ENCODE measurements at places on chromosomes 7 and 10. TPM values are rescaled to one million over a fixed set of nuclear protein-coding genes. Genes with fewer than 3 reads are reported as not detected.

The HOXA1 gene
- 0.77 TPM for total RNA-seq

The GPR26 gene
- total RNA-seq = not detected

The TRIM50 gene
- not detected for total RNA-seq

The OR6V1 gene
- total RNA-seq = not detected

The CAMK2B gene
- 0.30 TPM for total RNA-seq

The GHRHR gene
- not detected for total RNA-seq

The SGCE gene
- total RNA-seq = 47.1 TPM

The NME8 gene
- total RNA-seq = not detected

The ZNF365 gene
- total RNA-seq = 1.2 TPM

The TEX36 gene
- not detected for total RNA-seq

The CHAT gene
- not detected for total RNA-seq

The FRAT2 gene
- 27.5 TPM for total RNA-seq

DNA sequence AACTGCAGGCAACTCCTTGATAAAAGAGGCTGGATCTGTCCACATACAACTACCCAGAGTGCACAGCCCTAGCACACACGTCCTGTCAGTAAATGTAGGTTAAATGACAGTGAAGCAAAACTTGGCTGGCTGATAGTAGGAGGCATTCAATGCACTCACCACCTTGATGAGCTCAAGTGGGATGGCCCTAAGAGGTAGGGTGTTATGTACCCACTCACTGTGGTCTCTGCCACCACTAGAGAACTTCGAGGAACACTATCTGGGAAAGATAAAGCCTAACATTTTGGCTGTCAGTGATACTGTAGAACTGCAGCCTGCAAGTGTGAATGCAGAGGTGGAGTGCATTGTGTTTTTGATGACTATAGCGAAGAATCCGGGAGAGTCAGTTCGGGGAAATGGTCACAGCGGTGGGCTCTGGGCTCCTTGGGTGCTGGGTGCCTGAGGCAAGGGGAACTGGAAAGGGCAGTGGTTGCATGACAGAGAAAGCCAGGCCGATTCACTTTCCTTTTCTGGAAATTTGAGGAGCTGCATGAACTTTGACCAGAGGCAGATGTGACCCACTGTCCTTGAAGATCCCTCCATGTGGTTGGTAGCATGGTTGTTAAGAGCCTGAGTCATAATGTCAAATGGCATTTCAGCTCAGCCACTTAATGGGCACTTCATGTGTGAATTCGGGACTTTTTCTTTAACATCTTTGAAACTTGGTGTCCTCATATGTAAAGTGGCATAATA, 93.1 kb upstream of the ZPBP start:
- no peaks in the 10 kb centered on the region for H3K4me1 ChIP-seq
- H3K27ac ChIP-seq = no peak overlapping the region
- H3K27me3 ChIP-seq = no peaks in the 10 kb centered on the region
- H3K36me3 ChIP-seq = no peaks in the 10 kb centered on the region

DNA sequence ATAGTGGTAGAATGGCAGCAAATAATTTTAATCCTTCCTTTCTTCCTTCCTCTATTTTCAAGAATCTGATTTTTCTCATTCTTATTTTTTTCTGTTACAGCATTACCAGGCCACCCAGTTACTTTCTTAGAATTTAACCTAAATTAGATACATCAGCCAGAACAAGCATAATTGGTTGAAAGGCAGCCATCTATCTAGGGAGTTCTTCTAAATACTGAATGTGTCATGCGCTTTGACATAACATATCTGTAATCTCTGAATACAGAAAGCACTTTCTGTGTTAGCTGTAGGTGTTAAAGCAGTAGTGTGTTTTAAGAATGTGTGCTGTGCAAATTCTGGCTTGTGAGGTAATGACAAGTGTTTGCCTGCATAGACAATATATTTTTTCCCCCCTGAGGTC, 97.3 kb downstream of the BTRC start:
- no peak for DNase-seq
- no peaks in the 10 kb centered on the region for H3K27me3 ChIP-seq
- no peak overlapping the region for H3K4me3 ChIP-seq

GRCh38 chr10:121493521-121493920, 104.7 kb downstream of the FGFR2 start:
- no peaks in the 10 kb centered on the region for H3K27me3 ChIP-seq
- no peak for DNase-seq
- H3K4me1 ChIP-seq = no peaks in the 10 kb centered on the region
- H3K36me3 ChIP-seq = no peaks in the 10 kb centered on the region
- no peak overlapping the region for H3K27ac ChIP-seq
- H3K4me3 ChIP-seq = no peak overlapping the region

- no peak overlapping the region for H3K4me3 ChIP-seq
- no peaks in the 10 kb centered on the region for H3K36me3 ChIP-seq
- H3K4me1 ChIP-seq = no peaks in the 10 kb centered on the region
- H3K27me3 ChIP-seq = no peaks in the 10 kb centered on the region
- H3K27ac ChIP-seq = no peak overlapping the region
Observed at GRCh38 chr7:107638594-107638993, 22.0 kb upstream of the SLC26A4 start.

- peaks cover 16% of the 10 kb centered on the region for H3K4me1 ChIP-seq
- no peaks in the 10 kb centered on the region for H3K27me3 ChIP-seq
- H3K4me3 ChIP-seq = no peak overlapping the region
- DNase-seq = no peak
- peaks cover 91% of the 10 kb centered on the region for H3K36me3 ChIP-seq
- no peak overlapping the region for H3K27ac ChIP-seq
Observed at GRCh38 chr10:11260170-11260569, 242.5 kb downstream of the CELF2 start.

- no peak for DNase-seq
- H3K4me3 ChIP-seq = no peak overlapping the region
- H3K27me3 ChIP-seq = no peaks in the 10 kb centered on the region
- no peak overlapping the region for H3K27ac ChIP-seq
- H3K4me1 ChIP-seq = peaks cover 8% of the 10 kb centered on the region
Observed at GRCh38 chr7:102042016-102042656, 224.7 kb downstream of the CUX1 start.

- no peak overlapping the region for H3K27ac ChIP-seq
- peaks cover 12% of the 10 kb centered on the region for H3K4me1 ChIP-seq
- H3K36me3 ChIP-seq = no peaks in the 10 kb centered on the region
- DNase-seq = peak; percentile 53
Observed at GRCh38 chr7:76315364-76315763, 12.9 kb downstream of the HSPB1 start.

- peak overlapping the region; percentile 47 for H3K4me3 ChIP-seq
- H3K36me3 ChIP-seq = no peaks in the 10 kb centered on the region
- DNase-seq = peak; percentile 92
- H3K4me1 ChIP-seq = peaks cover 10% of the 10 kb centered on the region
- H3K27ac ChIP-seq = no peak overlapping the region
Observed at GRCh38 chr7:154913638-154914307, 89.2 kb downstream of the PAXIP1 start.

DNA sequence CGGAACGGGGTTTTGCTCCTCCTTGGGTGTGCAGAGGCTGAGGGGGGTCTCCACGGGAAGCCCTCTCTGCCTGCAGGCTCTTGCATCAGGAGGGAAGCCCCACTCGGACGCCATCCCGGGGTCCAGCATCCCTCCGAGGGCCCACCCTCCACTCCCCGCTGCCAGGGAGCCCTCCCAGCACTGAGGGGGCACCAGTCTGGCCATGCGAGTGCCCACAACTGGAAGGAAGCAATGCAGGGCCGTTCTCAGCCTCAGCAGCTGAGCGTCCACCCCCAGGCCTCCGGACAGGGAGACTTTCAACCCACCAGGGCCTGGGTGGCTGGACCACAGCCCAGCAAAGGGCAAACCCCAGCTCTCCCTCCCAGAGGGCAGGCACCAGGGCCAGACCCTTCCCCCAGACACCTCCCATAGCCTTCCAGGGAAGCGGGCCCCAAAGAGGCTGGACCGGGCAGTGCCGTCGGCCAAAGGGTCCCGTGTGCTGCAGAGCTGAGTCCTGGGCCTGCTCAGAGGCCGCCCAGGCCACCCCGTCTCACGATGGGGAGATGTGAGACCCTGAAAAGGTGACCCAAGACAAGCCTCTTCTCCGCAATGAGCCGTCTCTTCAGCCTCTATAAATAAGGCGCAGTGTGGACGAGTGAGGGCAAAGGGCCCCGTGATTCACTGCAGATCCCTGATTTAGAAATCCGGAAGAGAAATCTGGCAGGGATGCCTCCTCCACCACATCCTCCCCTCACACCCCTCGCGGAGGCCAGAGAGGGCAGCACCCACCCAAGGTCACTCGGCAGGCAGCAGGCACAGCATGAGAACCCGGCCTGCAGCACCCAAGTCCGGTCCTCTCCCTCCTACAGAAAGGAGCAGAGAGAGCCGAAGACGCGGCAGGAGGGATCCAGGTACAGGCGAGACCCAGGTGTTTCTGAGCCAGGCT, 81.9 kb upstream of the DNAAF5 start:
- no peaks in the 10 kb centered on the region for H3K27me3 ChIP-seq
- no peaks in the 10 kb centered on the region for H3K36me3 ChIP-seq
- no peak overlapping the region for H3K4me3 ChIP-seq
- DNase-seq = no peak
- no peak overlapping the region for H3K27ac ChIP-seq
- H3K4me1 ChIP-seq = no peaks in the 10 kb centered on the region

GRCh38 chr10:7488418-7488829, 77.6 kb upstream of the SFMBT2 start:
- no peak for DNase-seq
- no peaks in the 10 kb centered on the region for H3K36me3 ChIP-seq
- peaks cover 12% of the 10 kb centered on the region for H3K27me3 ChIP-seq
- H3K4me3 ChIP-seq = no peak overlapping the region
- no peaks in the 10 kb centered on the region for H3K4me1 ChIP-seq

Measured in lower lobe of right lung (tissue), 2 donors.